ENCODE measurements at places on chromosomes 5 and 9.

- no peak for DNase-seq
Measured at GRCh38 chr5:178476972-178477754, 113.0 kb downstream of the COL23A1 start.

DNA sequence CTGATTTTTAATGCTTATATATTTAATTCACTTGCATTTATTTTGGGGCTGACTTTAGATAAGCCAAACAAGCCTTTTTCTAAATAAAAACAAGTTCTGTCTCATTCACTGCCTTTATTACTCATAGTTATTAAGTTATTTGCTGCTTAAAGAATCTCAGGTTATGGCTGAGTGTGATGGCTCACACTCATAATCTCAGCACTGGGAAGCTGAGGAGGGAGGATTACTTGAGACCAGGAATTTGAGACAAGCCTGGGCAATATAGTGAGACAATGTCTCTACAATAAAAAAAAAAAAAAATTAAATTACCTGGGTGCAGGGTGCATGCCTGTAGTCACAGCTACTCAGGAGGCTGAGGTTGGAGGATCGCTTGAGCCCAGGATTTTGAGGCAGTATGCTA is 85.0 kb upstream of the MAN2A1 start:
- no peak for DNase-seq

GRCh38 chr5:5188376-5189050 is 48.4 kb downstream of the ADAMTS16 start:
- peak; percentile 72 for DNase-seq

DNA sequence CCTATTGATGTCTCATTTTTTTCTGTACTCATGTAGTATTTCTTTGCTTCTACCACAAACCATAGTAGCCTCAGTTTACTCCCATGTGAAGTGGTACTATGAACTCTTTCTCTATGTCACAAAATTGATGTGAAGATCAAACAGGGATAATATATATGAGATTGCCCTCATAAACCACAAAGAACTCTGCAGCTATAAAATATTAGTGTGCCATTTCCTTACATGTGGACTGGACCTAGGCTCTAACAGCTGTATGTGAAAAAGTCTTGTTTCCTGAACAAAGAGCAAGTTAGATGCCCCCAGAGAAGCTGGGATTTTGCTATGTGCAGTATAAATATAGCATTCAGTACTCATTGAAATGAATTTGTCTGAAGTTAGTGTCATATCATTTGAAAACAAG is 412.6 kb upstream of the ADAMTSL1 start:
- no peak for DNase-seq

DNA sequence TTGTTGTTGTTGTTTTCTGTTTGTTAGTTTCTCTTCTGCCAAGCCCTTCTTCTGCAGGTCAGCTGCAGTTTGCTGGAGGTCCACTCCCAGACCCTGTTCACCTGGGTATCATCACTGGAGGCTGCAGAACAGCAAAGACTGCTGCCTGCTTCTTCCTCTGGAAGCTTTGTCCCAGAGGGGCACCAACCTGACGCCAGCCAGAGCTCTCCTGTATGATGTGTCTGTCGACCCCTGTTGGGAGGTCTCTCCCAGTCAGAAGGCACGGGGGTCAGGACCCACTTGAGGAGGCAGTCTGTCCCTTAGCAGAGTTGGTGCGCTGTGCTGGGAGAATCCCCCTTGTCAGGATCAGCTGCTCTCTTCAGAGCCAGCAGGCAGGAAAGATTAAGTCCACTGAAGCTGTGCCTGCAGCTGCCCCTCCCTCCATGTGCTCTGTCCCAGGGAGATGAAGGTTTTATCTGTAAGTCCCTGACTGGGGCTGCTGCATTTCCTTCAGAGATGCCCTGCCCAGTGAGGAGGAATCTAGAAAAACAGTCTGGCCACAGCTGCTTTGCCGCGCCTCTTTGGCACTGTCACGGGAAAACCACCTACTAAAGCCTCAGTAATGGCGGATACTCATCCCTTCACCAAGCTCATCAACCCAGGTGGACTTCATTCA is 299.2 kb downstream of the EDIL3 start:
- DNase-seq: no peak

- DNase-seq: no peak
Measured at GRCh38 chr5:56279979-56280378, 46.8 kb upstream of the ANKRD55 start.

DNA sequence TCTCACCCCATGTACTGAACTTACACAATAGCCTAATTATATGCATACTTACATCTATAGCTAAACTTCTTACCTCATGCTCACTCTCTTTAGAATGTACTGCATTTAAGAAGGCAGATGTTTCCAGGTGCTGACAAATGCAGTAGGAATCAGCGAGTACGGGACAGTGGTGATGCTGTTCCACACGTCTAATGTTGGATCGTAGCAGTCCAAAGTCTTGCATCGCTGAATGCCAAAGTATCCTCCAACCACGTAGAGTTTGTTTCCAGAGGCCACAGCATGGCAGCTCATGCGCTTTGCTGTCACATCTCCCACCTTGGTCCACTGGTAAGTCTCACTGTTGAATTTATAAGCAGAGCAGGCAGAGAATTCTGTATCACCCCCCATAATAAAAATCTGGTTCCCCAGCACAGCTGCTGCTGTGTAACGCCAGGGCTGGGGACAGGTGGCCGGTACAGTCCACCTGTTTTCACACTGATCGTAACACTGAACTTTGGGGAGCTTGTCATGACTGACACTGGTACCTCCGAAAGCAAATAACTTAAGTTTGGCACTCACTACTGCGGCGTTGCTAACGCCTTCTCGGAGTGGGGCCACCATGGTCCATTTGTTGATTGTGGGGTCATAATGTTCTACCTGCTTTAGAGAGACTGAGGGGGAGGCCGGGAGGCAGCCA is 5.8 kb downstream of the ENC1 start:
- DNase-seq: no peak

GRCh38 chr9:78921341-78921740 is 624.4 kb downstream of the PSAT1 start:
- DNase-seq: no peak

- DNase-seq: peak; percentile 16
Measured at GRCh38 chr5:147290261-147290660, 55.4 kb downstream of the STK32A start.

GRCh38 chr9:25078202-25078601 is 532.5 kb upstream of the IZUMO3 start:
- no peak for DNase-seq

- no peak for DNase-seq
Measured at GRCh38 chr9:89808756-89809181, 204.0 kb downstream of the GADD45G start.

GRCh38 chr5:76787237-76787636 is 31.6 kb upstream of the F2RL1 start:
- no peak for DNase-seq

DNA sequence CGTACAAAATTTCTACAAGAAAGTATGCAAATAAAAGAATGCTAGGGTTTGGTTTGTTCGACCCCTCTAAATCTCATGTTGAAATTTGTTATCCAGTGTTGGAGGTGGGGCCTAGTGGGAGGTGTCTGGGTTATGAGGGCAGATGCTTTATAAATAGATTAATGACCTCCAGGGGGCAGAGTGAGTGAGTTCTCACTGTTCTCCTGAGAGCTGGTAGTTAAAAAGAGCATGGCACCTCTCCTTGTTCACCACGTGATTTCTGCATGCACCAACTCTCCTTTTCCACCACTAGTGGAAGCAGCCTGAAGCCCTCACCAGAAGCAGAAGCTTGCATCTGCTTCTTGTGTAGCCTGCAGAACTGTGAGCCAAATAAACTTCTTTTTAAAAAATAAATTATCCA is 50.4 kb upstream of the FAM170A start:
- no peak for DNase-seq

GRCh38 chr5:45252541-45252940 is 443.6 kb downstream of the HCN1 start:
- no peak for DNase-seq

- no peak for DNase-seq
Measured at GRCh38 chr5:175306381-175306780, 137.6 kb downstream of the DRD1 start.

GRCh38 chr9:37486256-37486615 is 488 bp downstream of the POLR1E start:
- DNase-seq: no peak

DNA sequence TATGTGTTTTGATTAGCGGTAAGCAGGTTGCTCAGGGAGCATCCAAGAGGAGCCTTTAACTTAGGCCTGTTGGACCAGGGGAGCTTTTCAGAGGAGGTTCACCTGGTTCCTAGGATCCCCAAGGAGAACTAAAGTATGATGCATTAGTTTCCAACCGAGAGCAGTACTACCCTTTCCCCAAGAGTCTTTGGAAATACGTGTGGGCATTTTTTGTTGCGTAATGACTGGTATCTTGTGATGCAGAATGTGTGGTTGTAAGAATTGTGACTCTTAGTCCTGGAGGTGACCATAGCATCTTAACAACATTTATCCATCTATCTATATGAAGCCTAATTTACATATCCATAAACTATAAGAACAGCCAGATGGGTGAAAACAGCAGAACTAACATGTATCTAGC is 11.0 kb downstream of the CFAP95 start:
- no peak for DNase-seq

All from NCI-H1417 (cell line).